Activated CD4-positive, alpha-beta T cell treated with anti-CD3 and anti-CD28 coated beads for 24 hours (primary cell): ENCODE measurements at places on chromosomes 2 and 18.

DNA sequence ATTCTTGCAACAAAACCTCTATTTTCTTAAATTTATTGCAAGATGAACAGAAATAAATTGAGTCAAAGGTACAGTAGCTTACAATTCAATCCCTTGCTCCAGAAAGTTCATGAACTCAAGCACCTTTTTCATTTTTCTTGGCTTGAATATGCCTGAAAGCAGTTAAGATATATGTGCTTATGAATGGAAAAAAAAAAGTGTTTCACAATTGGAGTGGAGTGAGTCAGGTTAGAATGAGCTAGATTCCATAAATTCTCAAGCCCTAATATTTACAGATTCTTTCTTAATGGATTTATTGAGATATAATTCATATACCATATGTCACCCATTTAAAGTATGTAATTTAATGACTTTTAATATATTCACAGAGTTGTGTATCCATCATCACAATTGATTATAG lies 39.6 kb upstream of the NEMP2 start:
- DNase-seq, result no peak

DNA sequence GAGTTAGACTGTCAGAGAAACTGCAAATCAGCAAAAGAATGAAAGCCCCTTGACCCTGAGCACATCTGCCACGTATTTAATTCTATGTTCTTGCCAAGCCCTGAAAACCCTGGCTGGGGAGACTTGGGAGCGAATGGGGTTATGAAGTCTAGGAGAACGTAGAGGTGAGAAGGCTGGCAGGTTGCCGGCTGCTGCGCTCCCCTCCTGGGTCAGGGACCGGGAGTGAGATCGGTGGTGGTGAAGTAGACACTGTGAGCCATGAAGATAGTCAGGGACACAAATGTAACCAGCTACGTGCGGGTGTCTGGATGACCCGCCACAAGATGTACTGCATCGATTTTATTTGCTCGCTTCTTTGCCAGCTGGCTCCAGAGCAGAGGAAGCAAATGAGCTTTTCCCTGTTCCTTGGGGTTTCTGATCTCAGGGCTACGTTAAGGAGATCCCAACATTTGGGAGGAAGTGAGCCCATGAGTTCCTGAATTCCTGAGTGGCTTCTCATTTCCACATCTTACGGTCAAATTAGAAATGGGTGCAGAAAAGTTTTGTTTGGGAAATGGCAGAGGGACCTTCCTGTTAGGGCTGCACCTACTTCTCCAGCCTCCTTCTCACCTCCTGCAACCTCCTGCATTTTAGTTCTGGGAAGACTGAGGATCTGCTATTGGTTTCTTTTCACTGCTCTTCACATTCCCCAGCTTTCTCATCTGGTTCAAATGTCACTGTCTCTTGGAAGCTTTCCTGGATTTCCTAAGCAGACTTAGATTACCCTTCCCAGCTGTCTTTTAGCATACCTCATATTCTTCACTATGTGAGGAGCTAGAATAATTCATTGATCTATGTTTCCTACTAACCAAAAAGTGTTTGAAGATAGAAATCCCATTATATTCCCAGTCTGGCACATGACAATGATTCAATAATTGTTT lies 360.6 kb downstream of the ZNF521 start:
- DNase-seq, result no peak

- DNase-seq, result no peak
Observed at GRCh38 chr2:156695595-156695994, 259.4 kb downstream of the GPD2 start.

DNA sequence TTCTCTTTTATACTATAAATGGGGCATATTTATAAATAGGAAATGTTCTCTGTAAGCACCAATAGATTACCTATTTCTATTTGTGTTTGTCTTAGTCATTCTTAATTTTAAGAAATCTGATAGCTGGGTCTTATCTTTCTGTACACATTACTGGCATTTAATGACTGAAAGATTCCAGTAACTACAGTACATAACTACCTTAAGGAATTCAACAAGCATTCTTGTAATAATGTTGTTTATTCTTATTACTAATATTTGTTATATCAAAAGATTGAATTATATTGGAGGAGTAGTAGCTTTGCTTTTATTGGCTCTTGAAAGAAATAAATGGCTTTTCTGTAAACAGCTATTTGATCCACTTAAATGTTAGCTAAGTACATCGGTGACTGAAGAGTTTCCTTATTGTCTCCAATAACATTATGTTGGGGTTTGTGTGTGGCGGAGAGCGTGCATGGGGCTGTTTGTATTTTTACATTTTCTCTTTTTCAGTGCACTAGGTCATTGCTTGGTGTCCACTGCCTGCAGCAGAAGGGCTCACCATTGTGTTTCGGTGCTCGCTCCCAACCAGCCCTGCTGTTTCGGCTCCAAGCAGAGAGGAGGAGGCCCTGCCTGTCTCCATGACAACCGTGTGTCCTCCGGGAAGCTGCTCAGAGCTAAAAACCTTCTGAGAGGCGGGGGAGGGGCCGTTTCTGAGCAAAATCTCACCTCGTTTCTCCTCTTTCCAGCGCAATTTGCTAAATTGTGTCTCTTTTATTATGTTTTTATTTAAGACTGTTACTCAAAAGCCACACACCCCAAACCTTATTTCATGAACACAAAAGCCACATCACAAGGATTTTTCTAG lies 112.5 kb upstream of the SLC38A11 start:
- DNase-seq, result no peak

DNA sequence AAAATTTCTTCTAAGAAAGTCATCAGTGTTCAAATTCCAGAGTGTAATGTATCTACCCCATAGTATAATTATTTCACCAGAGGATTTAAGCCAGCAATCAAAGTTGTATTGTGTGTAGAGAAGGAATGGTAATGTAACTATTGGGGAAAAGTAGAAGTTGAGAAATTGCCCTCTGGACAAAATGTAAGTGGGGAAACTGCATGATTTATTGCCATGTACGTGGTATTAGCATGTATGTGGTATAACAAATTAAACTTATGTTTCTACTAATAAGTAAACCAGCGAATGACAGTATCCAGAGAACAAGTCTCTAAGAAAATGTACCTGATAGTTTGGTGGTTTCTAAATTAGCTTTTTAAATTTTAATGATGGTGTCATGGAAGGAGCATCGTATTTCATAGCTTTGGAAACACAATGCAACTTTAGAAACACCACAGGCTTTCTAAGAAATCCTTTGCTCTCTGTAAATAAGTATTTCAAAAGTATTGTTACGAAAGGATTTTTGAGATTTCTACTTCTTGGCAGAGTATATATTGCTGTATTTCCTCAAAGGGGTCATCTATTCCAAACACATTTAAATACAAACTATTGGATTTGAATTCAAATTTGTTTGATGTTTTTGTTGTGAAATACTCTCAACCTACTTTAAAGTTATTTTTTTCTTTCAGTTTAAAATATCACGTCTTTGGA lies 1018.9 kb upstream of the ZEB2 start:
- no peak for DNase-seq

- no peak for DNase-seq
Observed at GRCh38 chr2:217909156-217909820, 93.5 kb downstream of the TNS1 start.

DNA sequence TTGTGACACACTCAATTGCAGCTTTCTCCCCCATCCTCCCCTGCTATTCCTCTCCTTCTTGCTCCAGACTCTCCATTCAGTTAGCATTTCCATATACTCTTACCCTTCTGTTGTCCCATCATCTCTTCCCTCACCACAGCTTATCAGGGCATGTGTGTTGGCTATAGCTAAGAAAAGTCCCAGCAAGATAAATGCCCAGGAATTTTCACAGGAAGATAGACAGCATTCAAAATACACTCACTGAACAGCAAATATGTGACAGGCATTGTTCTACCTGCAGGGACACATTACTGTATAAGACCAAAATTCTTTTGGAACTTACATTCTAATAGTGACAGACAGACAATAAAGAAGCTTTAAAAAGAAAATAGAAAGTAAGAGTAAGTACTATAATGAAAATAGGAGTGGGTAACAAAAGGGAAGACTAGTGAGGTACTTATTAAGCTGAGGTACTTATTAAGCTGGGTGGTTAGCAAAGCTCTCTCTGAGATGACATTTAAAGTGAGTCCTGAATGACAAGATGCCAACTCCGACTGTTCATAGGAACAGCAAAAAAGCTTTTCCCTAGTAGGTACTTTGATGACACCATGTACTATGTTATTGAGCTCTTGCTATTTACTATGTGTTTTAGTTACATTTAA lies 86.2 kb downstream of the CHN1 start:
- no peak for DNase-seq

- DNase-seq, result peak; percentile 62
Observed at GRCh38 chr2:230864605-230865306, at the start of gene ITM2C. TSS of gene ITM2C (plus strand) at chr2:230864942. CDS start at chr2:230865026, 84 bp downstream.

DNA sequence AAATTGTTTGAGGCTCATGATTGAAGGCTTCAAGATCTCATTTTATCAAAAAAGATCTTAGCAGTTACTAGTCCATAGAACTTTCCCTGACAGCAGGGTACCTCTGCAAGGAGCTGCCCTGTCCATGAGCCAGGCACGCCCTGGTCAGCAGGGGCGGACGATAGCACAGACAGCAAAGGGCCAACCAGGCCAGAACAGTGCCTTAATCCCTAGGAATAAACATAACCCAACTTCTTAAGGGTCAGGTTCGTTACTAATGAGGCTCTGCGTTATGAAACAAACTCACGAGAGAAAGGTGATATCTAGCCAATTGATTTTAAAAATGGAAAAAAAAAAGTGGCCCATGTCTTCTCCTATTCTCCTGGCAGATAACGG lies 59.2 kb downstream of the BCL2 start:
- no peak for DNase-seq

DNA sequence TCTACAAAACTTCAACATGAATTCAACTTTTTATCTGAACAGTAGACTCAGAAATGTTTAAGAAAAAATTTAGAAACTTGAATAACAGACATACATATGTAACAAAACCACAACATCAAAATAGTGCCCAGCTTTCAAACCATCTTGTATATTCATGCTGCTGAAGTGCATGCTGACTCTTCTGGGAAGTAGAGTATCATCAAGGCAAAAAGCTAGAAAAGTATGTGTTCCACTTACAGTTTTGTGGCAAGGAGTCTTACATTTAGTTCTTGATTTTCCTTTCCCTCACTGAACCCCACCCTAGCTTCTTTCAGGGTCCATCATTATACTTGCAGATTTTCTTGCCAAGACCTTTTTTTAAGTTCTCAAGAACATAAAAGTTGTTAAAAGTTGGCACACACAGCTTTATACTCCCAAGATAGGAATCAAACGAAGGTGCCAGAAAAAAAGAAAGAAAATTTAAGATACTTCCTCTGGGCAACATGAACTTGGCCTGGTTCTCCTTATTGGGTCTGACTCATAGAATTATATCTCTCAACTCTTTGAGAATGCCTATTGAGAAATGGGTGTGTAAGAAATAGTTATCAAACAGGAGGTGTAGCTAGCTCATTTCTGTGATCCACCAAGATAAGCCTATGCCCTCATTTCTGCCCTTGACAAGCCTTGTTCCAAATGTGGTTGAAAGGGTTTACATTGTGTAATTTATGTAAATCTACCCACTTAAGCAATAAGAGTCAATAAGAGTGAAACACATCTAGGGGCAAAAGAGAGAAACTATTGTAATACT lies 667.6 kb upstream of the ACVR2A start:
- no peak for DNase-seq

DNA sequence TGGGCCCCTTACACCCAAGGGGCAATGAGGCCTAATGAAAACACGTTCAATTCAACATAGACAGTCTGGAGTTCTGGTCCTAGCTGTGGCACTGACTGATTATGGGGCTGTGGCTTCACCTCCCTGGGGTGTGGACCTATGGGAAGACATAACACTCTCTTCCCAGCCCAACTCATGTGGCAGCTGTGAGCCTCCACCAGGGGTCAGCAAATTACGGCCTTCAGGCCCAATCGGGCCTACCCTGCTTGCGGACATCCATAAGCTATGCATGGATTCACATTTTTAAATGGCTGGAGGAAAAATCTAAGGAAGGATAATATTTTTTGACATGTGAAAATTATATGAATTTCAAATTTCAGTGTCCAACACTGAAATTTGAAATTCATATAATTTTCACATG lies 101.3 kb downstream of the LOXHD1 start:
- no peak for DNase-seq

GRCh38 chr2:29241955-29242565 lies 126.8 kb downstream of the CLIP4 start:
- DNase-seq, result no peak

DNA sequence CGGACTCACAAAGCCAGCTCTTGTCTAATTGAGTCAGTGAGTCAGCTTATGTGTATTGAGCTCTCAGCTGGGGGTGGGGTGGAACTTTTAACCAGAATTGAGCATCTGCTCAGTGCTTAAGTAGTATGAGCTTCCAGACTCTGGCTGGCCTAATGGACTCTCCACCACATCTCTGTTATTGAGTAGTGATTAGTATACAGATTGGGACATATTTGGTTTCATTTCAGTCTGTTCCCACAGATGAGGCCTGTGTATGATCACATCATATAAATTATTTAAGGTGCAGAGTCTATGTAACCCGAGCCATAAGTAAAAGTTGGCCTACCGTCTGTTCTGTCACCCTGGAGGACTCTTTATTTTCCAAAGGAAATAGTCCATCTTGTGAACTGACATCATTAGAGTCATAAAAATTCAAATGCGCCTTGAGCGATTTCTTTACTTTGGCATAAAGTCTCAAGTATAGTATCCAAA lies 152.1 kb downstream of the THSD7B start:
- DNase-seq, result no peak

DNA sequence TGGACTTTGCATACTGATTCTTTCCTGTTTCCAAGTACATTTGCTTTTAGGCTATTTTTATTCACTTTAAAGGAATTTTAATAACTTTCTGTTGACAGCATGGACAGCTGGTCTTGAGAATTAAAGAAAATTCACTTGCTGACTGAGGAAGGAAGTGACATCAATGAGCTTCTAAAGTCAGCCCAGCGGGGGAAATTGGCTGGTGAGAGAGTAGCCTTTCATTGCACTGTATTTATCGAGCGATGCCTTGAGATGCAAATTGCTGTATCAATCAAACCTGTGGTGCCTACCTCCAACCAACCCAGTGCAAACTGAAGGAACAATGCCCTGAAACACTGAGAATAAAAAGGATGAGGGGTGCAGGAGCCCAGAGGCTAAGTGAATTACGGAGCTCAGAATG lies 91.4 kb upstream of the AQP4 start:
- DNase-seq, result no peak

- no peak for DNase-seq
Observed at GRCh38 chr2:42562474-42563144, 5.8 kb upstream of the MTA3 start.

GRCh38 chr2:168255866-168256265 lies 8.5 kb upstream of the STK39 start:
- no peak for DNase-seq

DNA sequence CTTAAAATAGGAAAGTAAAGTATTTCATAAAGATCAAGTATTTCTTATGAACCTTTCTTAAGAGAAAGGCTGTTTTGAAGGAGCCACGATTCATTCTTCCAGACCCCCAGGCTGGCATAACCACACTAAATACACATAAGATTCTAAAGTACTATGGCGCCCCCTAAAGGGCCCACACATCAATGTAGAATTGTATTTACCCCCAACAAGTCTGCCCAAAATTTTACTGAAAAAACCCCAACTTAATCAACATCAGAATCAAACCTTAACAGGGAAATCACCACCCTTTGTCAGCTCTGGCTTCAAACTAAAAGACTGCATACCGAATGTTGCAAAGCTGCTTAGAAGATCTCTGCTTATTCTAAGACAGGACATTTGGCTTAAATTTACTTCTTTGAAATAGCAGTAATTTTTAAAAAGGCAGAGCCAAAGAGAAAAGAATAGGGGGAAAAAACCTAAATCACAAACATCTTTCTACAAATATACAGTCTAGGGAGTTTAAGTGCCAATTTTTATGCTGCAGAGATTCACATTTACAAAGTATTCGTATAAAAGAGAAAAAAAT lies 20.4 kb upstream of the BCL2 start:
- no peak for DNase-seq

GRCh38 chr2:9240745-9241144 lies 34.1 kb downstream of the ASAP2 start:
- no peak for DNase-seq
